ENCODE measurements at places on chromosomes 13 and 19.

DNA sequence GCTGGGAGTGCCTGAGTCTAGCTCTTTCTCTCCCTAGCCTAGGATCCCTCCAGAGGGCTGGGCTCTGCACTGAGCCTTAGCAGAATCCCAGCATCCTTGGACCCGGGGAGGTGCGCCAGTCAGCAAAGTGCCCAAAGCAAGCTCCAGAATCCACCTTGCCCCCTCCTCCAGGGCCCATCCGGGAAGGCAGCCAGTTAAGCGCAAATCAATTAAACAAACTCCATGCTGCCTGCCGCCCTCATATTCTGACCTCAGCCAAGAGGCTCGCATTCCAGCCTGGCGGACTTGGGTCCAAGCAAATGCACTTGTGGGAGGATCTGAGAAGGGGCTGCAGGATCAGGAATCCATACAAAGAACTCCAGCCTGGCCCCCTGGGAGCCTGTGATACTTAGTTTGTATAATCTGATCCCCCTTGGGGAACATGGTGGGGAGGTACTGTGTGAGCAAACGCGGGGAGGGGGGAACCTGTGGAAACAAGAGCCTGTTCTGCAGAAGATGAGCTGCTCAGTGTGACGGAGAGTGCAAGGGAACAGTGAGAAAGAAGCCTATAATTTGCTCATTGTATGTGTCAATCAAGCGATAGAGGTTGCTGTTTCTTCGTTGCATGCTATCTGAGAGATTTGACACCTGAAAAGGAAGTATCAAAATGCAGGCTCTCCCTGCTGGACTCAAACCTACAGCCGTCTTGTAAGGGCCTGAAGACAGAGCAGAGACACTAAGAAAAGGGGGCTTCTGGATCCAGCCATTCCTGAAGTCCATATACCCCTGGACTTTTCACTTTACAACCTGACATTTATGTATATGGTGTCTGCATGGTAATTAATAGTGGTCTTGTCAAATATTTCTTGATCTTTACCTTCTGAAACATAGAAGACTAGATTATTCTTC lies 29.4 kb downstream of the ZNRF4 start:
- no peak for DNase-seq

DNA sequence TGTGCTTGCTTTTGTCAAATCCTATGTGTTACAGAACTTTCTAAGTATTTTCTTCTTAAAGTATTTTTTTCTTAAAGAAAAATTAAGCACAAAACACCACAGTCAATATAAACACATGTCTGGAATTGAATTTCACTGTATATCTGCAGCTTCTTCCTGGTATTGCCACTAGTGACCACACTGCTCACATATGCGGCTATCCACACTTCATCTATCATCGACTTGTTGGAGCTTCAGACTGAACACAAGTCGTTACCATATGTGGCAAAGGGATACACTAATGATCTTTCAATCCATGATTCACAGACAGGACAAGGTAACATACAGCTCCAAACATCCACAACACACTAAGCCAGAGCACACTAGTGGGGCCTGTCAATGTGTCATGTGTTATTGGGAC lies 498.4 kb upstream of the ARGLU1 start:
- peak; percentile 8 for DNase-seq

DNA sequence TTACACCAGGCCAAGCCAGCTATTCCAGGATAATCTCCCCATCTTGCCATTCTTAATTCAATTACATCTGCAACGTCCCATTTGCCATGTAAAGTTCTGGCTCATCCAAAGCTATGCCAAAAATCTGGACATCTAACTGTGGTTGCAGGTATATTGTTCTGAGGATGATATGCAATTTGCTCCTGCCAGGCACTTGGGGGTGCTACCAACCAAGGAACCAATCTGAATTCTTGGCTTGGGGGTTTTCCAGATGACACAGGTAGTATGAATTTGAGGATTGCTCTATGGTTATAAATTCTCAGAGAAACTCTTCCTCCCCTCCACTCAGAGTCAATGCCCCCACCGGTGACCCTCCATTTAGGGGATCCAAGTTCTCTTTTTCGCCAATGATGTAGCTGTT lies 33.0 kb downstream of the CRYL1 start:
- DNase-seq = peak; percentile 35

DNA sequence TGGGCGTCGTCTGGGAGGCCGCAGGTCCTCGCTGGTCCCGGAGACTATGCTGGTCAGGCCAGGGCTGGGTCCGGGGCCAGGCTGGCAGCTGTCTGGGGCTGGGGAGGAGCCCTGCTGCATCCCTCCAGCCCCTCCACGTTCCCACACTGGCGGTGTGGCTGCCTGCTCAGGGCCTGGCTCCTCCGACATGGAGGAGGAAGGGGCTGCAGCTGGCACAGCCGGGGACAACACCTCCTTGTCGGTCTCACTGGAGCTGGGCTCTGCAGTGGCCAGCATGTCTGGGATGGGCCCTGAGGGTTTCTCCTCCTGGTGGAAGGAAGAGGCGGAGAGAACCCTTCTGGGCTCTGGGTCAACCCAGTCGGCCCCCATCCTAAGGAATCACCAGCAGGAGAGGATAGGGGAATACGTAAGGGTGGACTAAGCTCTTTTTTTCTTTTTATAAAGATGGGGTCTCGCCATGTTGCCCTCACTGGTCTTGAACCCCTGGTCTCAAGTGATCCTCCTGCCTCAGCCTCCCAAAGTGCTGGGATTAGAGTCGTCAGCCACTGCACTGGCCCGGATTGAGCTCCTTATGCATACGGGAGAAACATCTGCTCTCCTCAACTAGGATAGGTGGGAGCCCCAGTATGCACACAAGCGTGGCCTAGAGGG lies 806 bp downstream of the ZNF414 start:
- no peak for DNase-seq

DNA sequence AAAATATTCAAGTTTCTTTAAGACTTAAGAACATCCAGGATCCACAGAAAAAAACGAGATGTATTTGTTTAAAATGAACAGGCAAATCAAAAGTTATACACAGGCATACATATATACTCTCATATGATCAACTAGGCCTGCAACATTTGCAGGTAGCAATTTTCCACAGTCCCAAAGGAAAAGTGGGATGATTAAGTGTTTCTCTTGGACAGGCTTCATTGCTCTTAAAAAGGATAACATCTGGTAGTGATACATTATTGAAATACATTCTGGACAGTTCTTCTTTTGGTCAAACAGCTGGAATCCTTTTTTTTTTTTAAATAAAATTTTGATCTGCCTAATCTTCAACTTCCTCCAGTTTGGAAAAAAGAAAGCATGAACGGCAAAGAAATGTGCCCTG lies 114.8 kb upstream of the TDRD3 start:
- DNase-seq = no peak

GRCh38 chr13:102504002-102504401 lies 92.8 kb upstream of the TPP2 start:
- no peak for DNase-seq

DNA sequence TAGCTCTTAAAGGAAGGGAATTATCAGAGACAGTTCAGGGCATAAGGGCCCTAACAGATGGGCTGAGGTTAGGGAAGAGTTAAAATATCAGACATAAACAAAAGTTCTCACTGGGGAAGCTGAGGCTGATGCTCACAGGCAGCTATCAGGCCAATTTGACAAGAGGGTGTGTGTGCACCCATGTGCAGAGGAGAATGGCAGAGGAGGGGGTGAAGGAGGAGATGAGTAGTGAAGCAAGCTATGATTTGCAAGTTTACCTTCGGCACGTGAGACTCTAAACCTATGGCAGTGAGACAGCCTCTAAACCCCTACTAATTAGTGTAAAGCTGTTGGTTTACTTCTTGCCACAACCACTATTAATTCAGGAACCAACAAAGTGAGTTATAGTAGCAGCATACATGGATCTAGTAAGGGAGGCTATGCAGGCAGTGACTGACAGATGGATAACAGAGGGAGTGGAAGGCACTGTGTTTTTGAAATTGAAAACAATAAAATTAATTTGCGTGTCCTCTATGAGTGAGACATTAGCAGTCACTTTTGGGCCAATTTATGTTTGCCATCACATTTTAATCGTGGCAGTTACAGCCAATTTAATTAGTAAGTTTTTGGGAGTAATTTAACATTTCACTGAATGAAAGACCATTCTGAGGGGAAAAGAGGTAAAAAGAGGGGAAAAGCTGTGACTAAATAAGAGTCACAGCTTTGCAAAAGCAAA lies 99.6 kb upstream of the HTR2A start:
- no peak for DNase-seq

DNA sequence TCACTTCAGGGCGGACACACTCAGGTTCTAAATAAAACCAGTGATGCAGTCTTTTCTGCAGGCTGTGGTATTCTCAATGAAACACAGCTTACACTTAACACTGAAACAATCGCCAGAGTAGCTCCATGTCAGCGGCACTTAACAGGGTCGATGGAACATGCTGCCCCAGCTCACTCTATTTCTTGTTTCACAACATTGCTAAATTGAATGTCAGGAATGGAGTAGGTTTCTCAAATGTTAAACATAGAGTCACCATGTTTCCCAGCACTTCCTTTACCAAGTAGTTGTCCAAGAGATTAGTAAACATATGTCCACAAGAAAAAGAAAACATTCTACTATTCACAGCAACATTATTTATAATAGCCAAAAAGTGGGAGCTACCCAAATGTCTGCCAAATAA lies 306.9 kb downstream of the SLITRK6 start:
- DNase-seq = no peak

GRCh38 chr13:113013303-113013702 lies 44.3 kb downstream of the MCF2L start:
- no peak for DNase-seq

DNA sequence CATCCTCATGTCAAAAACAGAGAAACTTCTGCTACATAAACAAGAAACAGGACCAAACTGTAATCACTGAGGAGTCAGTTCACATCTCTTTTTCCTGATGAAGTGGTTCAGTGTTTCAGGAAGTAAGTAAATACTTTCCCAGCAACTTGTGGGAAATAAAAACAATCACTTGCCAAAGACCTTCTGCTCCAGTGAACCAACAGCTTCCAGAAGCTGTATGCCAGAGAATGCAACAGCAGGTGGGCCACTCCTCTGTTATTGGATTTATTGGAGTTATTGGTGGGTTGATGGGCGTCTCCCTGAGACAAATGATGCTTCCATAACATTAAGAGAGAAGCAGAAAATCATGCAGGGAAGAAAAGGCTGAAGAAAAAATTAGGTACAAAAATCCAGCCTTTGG lies 9.9 kb downstream of the SLC6A16 start:
- DNase-seq = no peak

- DNase-seq = no peak
Measured at GRCh38 chr19:52170863-52171320, 529 bp downstream of the ZNF836 start.

DNA sequence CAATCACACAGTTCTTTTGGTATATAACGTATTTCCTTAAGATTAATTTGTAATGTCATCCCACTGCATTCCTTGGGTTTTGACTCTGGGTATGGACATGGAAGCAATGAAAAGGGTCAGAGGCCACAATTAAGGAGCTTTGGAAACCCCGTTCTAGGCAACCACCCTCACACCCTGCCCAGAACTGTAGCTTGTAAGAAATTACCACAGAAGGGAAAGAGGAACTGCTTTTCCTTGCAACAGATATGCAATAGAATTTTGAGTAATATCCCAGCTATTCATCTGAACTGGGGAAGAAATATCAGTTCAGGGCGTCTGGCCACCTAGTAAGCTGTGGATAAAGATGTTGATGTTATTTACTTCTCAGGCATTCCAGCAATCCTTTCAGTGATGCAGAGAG lies 985 bp upstream of the CLC start:
- no peak for DNase-seq

DNA sequence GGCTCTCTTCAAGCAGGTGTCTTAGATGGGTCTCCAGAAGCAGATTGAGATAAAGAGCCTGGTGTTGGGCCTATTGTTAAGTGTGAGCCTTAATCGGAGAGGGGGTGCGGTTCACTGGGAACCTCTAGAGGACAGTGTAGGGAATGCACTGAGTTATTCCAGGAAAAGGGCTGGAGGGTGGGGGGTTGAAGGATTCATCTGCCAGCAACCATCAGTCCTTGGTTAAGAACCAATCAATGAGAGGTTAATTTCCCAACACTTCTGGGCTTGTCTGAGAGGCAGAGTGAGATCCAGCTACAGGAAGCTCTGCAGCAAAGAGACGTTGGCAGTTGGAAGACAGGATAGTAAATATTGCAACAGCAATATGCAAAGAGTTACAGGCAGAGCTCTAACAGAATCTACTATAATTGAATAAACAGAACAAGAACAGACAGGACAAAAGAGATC lies 28.7 kb downstream of the CYP4F2 start:
- peak; percentile 20 for DNase-seq

- no peak for DNase-seq
Measured at GRCh38 chr13:113832205-113832604, 31.7 kb downstream of the GAS6 start.
